ENCODE measurements at places on chromosomes 2 and 18.

- DNase-seq: no peak
These were observed 99.4 kb downstream of the MYOM1 start for GRCh38 chr18:3120356-3120755.

GRCh38 chr2:95284886-95285541 lies 10.8 kb downstream of the PROM2 start:
- no peak for DNase-seq

GRCh38 chr2:234977228-234977679 lies 25.4 kb downstream of the SH3BP4 start:
- DNase-seq: no peak

GRCh38 chr18:37538526-37539205 lies 26.9 kb downstream of the CELF4 start:
- no peak for DNase-seq

GRCh38 chr18:36533446-36534153 lies 236.1 kb downstream of the FHOD3 start:
- no peak for DNase-seq

- no peak for DNase-seq
These were observed 149.7 kb upstream of the TANK start for GRCh38 chr2:161010503-161011015.

- DNase-seq: no peak
These were observed 236.8 kb upstream of the RBMS1 start for GRCh38 chr2:160730296-160730995.

- no peak for DNase-seq
These were observed 140.4 kb upstream of the CAPN13 start for GRCh38 chr2:30947686-30948085.
